ENCODE measurements at places on chromosomes 11 and 22.

- DNase-seq: no peak
Observed at GRCh38 chr11:1263010-1263409, 40.1 kb downstream of the MUC5B start.

- DNase-seq: no peak
Observed at GRCh38 chr11:36314434-36314767, 18.3 kb downstream of the PRR5L start.

- no peak for DNase-seq
Observed at GRCh38 chr11:62689421-62690183, at the start of gene LRRN4CL. Gene LRRN4CL, minus strand, starts transcription at chr11:62689530. Its CDS starts 1,022 bp downstream, at chr11:62688508.

GRCh38 chr11:33237039-33237597, 20.1 kb upstream of the HIPK3 start:
- DNase-seq: no peak

DNA sequence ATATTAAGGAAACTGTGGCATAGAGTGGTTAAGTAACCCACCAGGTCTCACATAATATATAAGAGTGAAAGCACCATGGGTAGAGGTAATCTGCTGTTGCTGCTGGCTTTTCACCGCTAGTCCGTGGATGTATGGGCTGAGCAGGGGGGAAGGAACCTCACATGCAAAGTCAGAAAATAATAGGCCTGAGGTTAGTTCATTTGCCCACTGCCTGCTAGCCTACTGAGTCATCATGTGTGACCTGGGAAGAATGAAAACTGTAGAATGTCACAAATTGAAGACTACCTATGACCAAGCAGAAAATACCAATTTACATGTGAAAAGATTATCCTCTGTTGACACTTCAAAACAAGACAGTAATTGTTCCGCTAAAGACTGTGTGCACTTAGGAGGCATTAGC, 560.1 kb upstream of the FAT3 start:
- DNase-seq: peak; percentile 31

DNA sequence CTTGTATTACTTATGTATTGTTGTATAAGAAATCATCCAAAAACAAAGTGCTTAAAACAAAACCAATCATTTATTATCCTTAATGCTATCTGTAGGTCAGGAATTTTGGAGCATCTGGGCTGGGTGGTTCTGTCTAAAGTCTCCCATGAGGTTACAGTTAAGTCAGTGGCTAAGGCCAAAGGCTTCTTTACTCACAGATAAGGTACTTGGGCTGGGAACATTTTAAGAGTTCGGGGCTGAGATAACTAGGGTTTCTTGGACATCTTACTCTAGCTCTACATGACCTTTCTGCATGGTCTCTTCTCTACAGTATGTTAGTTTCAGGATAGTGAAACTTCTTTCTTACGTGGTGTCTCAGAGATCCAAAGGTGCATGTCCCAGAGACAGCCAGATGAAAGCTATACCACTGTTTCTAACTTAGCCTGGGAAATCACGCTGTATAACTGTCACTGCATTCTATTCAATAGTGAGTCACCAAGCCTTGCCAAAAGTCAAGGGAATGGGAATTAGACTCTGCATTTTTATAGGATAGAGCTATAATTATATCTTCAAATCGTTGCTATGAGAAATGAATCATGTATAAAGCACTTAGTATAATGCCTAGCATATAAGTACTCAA, 29.6 kb downstream of the SOX6 start:
- DNase-seq: no peak

DNA sequence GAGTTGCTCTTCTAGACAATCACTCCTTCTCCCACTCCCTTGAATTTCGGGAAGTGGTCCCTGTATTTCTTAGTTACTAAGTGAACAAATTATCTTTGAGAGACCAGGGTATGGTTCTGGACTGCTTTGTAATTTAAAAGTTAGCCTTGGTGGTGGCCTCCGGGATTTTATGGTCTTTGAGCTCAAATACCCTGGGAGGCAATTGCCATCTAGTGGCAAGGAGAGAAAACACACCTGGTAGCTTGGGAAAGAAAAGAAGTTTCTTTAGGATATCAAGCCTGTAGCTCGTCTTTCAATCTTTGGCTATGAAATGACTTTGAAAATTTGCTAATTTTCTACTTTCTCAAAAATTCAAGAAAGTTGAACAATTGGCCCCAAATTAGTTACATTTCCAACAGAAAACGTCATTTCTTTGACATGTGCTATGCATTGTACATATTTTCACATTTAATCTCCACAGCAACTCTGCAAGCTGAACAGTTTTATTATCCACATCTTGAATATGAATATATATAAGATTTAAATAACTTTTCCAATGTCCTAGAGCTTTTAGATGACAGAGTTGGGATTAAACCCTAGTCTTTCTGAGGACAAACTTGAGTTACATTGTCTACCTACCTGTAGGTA, 39.1 kb downstream of the MMP27 start:
- DNase-seq: peak; percentile 79

GRCh38 chr11:64206457-64207255, at the start of gene FERMT3:
Gene FERMT3, plus strand, starts transcription at chr11:64206721. Its CDS starts 644 bp downstream, at chr11:64207365.
- DNase-seq: no peak

DNA sequence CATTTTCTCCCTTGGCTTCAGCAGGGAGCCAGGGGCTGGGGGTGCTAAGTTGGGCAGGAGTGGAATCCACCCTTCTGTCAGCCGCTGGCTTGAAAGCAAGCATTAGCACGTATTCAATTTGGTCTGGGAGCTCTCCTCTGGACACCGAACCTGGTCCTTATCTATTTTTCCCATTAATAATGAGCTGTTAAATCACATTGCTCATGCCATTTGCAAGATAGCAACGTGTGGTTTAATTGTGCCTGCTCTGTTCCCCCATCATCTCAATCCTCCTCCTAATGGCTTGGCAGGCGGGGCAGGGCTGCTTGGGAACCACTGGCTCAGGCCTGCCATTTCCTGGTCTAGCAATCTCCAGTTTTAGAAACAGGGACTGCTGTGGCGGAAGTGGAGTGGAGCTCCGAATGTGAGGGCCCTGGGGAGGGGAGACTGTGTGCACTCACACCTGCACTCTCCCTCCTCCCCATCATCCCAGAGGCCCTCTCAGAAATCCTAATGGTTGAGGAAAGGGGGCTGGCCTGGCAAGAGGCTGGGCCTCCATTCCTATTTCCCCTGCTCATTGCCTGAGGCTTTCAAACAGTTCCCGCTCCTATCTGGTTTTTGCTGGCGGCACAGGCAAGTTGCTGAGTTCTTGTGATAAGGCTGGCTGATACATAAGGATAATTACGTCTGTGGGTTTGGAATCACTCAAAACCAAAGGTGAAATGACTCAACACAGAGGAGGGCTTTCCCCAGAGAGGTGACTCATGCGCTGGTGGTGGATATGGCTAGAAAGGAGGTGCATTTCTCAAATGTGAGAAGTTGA, 201.2 kb upstream of the E2F8 start:
- peak; percentile 95 for DNase-seq

DNA sequence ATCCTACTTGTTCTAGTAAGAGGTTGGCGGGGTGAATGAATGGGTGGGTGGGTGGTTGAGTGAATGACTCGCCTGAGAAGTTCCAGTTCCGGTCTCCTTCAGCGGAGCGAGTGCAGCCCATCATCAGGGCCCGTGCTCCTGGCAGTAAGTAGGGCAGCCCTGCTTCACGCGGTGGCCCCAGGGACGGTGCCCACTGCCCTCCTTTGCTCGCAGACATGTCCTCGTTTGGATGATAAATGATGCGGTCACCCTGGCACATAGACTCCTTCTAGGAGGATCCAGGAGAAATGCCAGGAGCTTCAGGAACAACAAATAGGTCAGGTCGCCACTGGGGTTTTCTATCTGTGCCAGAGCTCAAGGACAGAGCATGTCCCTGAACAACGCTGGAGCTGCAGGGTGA, 370.8 kb downstream of the CTTN start:
- DNase-seq: no peak

- no peak for DNase-seq
Observed at GRCh38 chr11:38143852-38144251, 1545.8 kb upstream of the RAG2 start.

GRCh38 chr11:67055812-67056211, 835 bp upstream of the RHOD start:
- DNase-seq: peak; percentile 70

- no peak for DNase-seq
Observed at GRCh38 chr11:16874275-16874975, 136.0 kb downstream of the C11orf58 start.

DNA sequence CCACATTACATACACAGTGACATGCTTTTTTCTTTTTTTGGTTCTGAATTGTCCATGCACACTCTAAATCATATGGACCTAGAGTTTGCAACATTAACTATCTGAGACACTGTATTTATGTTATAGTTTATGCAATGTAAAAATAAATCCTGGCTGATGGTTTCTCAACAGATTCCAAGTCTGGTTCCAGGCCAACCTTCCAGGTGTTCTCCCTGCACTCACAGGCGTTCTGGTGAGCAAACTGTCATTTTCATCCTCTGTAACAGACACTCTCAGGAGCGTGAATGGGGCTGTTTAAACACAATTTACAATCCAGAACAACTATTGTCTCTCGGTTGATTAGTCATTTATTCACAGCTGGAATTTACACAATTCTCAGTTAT, 36.5 kb upstream of the ANKK1 start:
- DNase-seq: no peak

DNA sequence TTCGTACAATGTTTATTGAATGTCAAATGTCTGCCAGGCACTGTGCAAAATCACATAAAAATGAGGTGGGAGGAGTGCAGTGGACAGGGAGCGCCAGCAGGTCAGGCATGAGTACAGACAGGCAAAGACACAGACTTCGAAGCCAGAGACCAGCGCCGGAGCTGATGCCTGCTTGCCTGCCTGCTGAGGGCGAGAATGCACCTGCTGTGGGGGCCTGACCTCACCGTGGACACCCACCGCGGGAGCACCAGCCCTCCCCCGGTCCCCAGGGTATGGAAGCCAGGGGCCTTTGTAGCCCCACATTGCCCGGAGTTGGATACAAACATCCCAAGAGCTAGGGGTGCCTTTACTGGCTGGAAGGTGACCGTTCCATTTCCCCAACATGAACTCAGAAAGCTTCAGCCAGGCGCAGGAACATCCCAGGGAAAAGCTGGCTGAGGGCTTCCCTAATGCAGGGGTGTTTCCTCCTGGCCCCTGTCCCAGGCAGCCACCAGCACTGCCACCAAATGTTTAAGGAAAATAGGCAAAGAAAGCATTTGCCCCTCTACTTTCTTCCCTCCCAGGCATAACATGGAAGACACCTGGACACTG, 17.9 kb downstream of the IFITM10 start:
- DNase-seq: peak; percentile 11

DNA sequence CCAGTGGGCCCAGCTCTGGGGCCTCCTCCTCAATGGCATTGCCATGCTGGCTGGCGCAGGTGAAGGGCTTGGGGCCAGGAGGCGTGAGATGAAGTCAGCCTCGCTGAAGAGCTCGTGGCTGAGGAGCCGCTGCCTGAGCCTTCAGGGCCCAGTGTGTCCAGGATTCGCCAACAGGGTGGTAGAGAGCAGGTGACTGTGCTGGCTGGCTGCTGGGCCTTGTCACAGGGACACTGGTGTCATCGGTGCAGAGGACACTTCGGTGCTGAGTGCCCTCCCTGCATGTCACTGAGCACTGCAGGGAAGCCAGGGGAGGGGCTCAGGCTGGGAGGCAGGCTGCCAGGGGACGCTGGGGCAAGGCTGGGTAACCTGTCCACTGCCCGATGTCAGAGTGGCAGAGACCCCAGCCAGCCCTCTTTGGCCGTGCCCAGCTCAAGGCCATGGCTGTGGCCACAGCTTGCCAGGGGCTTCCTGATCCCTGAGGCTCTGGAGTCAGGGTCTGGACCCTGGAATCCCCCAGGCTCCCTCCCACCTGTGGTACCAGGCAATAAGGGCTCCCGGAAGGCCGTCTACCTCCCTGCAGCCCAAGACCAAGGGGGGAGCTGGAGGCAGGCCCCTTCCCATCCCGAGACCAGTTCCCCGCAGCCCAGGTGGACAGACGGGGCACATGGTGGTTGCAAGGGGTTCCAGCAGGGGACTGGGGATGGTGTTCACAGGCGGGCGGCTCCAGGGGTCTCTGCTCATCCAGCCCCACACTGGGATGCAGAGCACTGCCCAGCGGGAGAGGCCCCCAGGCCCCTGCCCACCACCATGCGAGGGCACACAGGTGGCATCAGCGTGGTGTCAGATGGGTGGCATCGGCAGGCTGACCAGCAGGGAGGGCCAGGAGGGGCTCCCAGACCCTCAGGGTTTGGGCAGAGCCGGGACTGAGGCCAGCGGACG, 63.9 kb downstream of the ARFGAP3 start:
- DNase-seq: no peak

GRCh38 chr11:127564810-127565209, 564.2 kb upstream of the KIRREL3 start:
- DNase-seq: peak; percentile 19

GRCh38 chr11:13786688-13787087, 118.2 kb downstream of the FAR1 start:
- DNase-seq: no peak

GRCh38 chr11:70339066-70339465, 59.3 kb upstream of the CTTN start:
- DNase-seq: no peak

GRCh38 chr11:94768602-94769541, 716 bp downstream of the AMOTL1 start:
- peak; percentile 55 for DNase-seq

GRCh38 chr11:501683-502287, 5.3 kb downstream of the RNH1 start:
- DNase-seq: no peak

DNA sequence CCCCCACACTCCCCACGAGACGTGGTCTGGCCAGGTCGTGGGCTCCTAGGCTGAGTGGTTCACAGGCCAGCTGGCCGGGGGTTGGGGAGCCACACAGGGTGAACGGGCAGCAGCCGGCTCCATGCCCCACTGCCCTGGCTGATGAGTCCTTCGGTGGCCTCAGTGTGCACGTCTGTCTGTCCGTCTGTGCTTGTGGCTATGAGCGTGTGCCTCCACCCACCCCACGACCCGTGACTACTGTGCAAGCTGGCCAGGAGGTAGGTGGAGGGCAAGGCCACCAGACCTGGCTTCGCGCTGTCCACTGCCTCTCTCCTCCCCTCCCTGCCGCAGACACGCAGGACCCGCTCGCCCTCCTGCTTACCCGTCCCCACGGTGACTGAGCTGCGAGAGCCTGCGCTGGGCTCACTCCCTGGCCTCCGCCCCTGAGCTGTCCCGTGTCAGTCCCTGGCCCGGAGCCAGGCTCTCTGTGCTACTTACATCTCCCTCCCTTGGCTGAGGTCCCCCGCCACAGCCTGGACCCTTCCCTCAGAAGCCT, 14.1 kb downstream of the CSDC2 start:
- DNase-seq: no peak

GRCh38 chr22:19815093-19815822, 39.4 kb downstream of the GNB1L start:
- DNase-seq: no peak

DNA sequence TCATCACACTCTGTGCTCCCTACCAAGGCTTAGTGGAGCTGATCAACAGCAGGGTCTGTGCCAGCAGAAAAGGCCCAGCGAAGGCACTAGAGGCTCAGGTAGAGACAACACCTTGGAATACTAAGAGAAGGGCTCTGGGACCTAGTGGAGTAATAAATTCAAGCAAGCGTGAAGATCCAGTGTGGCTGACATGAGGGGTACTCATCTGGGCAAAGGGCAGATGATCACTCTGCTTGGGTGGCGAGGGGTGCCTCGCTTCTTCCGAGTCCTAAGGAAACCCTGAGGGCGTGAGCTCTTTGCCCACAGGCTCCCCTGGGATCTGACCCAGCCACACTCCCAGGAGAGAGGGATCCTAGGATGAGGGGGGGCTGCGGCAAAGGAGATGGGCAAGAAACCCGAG, 3.5 kb upstream of the TPBGL start:
- DNase-seq: no peak
